ENCODE measurements at places on chromosomes 3 and 15. TPM values are rescaled to one million over a fixed set of nuclear protein-coding genes. Genes with fewer than 3 reads are reported as not detected.

ATP13A4 gene
- polyA plus RNA-seq, result 0.98 TPM

CD96 gene
- polyA plus RNA-seq, result 1.5 TPM

MELTF gene
- 5.7 TPM for polyA plus RNA-seq

RTP3 gene
- 2.0 TPM for polyA plus RNA-seq

PLA1A gene
- 8.7 TPM for polyA plus RNA-seq

GPR27 gene
- 11.3 TPM for polyA plus RNA-seq

CCR8 gene
- not detected for polyA plus RNA-seq

RPP14 gene
- 18.4 TPM for polyA plus RNA-seq

CSTA gene
- 2.8 TPM for polyA plus RNA-seq

GP5 gene
- not detected for polyA plus RNA-seq

ACVR2B gene
- polyA plus RNA-seq, result 7.3 TPM

- no peak for DNase-seq
Measured at GRCh38 chr15:41934843-41935242, 37.5 kb downstream of the EHD4 start.

GRCh38 chr3:99772171-99772570, 45.5 kb upstream of the CMSS1 start:
- DNase-seq, result no peak

DNA sequence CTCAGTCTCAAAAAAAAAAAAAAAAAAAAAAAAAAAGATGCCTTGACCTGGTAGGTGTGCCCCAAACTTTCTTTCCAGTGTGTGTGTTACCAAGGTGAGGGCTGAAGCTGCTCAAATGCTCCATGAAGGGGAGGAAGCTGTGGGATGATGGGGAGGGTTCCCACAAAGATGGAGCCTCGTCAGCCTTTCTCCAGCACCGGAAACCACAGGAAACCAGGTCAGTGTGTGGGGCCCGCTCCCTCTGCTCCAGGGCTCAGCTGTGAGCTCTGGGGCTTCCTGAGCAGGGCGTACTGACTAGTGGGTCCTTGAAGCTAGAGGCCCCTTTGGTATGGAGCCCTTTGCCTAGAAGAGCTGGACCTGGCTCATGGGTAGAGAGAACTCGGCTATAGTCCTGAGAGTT, 681 bp upstream of the IL17RE start:
- DNase-seq, result no peak

- DNase-seq, result no peak
Measured at GRCh38 chr3:56989169-56989976, 71.1 kb upstream of the SPATA12 start.

GRCh38 chr3:42581400-42581708, 413 bp downstream of the SEC22C start:
- DNase-seq, result no peak

DNA sequence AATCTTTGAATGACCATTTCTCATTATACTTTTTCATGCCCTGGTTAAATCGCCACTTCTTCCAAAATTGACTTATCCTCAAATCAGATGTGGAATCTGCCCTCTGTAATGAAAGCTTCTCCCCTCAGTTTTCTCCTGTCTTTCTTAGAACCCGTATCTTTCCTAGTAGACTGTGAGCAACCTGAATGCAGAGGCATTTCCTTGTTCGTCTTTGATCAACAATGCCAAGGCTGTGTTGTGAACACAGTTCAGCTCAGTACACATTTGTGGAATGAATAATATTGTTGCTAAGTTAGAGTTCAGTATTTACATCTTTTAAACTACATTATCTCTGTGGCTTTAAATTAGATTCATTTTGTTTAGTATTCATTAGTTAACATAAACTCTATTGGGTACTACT, 123.3 kb downstream of the TPRG1 start:
- no peak for DNase-seq

DNA sequence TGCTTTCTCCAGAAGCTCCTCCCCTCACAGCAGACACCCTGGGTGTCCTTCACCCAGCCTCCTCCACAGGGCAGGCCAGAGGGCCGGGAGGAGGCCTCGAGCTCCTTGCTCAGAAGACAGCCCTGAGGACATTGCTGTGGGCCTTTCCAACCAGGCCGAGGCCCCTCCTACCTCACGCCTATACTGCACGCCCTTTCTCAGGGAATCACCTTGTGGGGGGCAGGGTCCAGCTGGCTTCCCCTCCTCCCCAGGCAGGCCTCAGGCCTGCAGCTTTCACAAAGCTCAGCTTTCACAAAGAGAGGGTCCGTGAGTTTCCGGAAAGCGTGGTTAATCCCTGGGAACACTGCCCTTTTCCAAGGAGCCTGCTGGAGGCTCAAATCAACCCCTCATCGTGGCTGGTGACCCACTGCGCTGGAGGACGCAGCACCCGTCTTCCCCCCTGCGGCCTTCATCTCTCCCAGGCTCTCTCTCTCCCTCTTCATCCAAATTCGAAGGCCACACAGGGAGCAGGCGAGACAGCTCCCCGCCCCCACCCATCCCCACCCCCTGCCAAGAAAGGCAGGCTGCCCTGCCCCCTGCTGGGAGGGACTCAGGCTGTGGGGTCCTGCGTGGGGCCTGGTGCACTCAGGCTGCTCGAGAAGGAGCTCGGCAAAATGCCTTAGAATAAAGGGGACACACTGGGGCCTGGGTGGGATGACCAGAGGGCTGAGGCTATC, 79.4 kb downstream of the OCA2 start:
- DNase-seq, result no peak

DNA sequence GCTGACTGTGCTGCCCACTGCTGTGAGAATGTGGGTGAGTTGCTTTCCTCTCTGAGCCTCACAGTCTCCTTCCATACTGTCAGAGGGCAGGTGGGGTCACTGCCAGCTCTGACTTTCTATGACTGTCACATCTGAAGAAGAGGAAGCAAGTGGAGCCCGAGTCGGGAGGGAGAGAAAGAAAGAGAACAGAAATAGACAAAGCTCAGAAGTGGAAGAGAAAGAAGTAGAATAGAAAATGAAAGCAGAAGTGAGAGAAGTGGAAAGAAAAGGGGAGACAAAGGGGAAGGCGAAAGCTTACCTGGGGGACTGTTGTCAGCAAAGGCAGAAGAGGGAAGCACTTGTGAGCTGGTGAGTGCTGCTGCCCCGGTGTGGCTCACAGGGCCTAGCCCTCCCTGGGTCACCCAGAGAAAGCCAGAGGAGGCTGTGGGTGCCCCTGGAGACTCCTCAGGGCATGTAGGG, 57.9 kb downstream of the EPHB1 start:
- DNase-seq, result no peak

GRCh38 chr3:170044271-170044670, 6.5 kb downstream of the GPR160 start:
- no peak for DNase-seq

DNA sequence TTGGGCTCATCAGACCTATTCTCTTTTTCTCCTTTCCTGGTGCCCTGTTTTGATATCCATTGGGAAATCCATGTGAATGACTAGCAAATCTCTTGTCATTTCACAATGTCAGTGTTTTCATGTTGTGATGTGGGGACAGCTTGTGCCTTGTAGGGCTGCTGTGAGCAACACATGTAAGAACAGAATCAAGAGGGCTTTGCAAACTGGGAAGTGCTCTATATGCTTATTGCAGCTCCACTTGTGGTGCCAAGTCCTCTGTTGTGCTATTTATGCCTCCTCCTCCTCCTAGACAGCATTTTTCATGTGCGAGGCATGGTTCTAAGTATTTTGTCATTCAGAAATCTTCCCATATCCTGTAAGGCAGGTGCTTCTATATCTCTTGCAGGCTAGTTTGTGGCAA, 56.4 kb downstream of the ZNF621 start:
- DNase-seq, result no peak

DNA sequence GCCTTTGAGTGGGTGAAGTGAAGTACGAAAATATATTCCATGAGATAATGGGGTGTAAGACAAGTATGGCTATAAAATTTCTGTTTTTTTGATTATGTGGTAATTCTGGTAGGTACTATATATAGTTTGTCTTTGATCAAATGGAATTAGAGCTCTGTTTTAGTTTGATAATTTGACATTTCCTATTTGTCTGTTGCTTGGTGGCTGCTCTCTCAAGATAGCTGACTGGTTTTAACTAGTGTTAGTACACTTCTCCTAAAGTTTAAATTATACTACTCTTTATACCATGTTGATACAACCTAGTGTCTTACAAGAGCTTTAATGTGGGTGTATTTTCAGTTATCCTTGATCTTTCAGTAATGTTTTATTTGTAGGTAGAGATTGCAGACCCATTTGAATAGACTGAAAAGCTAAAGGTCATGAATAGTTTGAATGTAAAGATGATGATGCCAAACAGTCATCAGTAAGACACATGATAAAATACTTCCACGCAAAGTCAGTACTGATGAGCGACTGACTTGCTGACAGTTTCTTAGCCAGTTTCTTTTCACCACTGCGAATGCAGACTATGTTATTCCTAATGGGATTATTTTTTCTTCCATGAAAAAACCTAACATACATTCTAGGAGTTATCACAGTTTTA, 15.2 kb downstream of the SACM1L start:
- no peak for DNase-seq

DNA sequence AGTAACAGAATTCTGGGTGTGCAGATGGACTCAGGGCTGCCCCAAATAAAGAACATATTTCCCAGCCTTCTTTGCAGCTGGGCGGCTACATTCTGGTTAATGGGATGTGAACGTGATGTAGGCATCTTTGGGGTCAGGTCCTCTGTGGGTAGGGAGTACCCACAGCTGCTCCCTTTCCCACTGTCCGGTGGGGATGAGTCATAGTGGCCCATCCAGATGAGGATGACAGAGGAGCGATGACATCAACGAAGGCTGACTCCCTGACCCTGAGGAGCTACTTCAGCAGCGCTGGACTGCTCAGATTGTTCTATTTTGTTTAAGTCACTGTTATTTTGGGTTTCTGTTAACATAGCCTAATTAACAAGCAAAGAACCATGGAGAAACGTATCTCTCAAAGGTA, 38.0 kb downstream of the SRPRB start:
- no peak for DNase-seq

GRCh38 chr3:78035131-78035641, 995.3 kb downstream of the ROBO2 start:
- no peak for DNase-seq

GRCh38 chr15:94287794-94288246, 56.5 kb downstream of the MCTP2 start:
- DNase-seq, result no peak

DNA sequence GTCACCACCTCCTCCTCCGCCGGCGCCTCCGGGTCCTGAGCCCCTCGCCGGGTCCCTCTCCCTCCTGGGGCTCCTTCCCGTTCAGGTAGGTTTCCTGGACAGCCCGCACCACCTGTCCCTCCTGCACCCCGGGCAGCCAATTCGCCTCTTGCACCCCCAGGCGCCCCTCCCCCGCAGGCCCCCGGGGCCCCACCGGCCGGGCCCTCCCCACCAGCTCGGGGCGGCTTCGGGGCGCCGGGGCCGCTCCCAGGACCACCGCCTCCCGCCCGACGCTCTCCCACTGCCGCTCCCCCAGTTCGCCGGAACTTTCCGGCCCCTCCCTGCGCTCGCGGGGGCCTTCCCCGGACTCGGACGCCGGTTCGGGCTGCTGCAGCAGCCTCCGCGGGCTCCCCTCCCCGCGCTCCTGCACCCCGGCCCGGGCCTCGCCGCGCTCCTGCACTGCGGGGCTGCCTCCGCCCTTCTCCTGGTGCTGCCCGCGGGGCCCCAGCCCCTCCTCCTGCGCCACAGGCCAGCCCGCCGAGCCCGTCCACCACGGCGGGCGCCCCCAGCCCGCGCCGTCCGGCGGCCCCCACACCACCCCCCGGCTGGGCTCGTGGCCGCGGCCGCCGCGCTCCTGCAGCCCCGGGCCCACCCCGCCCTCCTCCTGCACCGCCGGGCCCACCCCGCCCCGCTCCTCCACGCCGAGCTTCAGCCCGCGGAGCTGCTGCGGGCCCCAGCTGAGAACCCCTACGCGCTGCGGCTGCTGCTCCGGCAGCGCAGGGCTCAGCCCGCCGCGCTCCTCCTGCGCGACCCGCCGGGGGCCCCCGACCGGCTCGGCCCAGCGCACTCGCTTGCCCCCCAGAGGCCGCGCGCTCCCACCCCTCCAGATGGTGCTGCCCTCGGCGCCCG, 587 bp upstream of the TNK2 start:
- DNase-seq, result no peak

- DNase-seq, result no peak
Measured at GRCh38 chr3:42266085-42266484, at the start of gene CCK. Gene CCK (minus strand): TSS chr3:42266185. CDS start chr3:42263630, 2,555 bp downstream.

GRCh38 chr3:194323785-194324735, 27.1 kb downstream of the CPN2 start:
- peak; percentile 69 for DNase-seq

DNA sequence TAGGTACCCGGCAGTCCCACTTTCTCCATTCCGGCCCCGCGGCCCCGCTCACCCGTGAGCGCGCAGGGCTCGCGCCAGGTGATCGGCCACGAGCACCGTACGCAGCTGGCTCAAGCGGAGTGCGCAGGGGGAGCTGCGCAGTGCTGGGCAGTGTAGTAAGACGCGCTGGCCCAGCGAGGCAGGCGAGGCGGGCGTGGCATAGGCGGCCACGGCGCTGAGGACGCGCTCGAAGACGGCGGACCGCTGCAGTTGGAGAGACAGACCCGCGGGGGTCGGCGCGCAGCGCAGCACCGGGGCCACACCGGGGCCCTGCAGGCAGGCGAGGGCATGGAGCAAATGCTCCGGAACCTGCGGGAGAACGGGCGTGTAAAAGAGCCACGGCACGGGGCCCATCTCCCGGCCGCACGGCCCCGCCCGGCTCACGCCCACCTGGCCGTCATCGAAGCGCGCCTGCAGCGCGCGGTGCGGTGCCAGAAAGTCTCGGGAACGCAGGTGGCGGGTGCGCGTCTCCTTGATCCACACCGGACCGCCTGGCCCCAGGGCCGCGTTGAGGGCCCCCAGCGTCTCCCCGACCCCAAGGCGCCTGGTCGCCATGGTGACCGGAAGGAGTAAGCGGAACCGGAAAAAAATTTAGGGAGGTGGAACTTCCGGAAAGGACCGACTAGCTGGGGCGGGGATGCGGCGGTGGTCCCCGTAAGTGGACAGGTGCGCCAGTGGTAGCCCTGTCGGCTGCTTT, at the start of gene DALRD3:
Gene DALRD3 (minus strand): TSS at position 610 of the 736 bp plus-strand sequence. CDS start 16 bp downstream, at position 594.
- peak; percentile 84 for DNase-seq

DNA sequence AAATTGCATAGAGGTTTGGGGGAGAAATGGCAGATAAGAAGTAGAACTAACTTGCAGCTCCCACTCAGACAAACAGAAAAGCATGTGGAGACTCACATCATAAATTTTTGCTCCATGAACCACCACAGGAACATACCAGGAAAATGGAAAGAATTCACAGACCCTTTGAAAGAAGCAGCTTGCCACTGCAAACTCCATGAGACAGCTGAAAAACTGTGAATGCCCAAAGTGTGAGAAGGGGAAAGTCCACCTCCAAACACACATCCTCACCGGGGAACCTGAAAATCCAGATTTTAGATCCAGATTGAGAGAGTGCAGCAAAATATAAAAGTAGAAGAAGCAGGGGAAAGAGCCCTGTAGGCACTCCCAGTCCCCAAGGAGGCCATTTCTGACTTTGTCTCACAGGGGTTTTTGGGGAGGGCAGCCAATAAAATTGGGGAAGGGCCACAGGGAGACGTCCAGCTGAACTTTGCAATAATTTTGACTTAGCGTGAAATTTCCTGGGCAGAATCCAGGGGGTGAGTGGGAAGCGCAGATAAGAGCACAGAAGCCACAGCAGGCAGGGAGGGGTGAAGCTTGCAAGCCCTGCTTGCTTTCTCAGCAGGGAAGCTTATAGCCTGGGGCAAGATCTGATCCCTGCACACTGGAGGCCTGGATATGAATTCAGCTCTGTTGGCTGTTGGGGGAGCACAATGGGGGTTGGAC, 183.4 kb upstream of the UBE2E2 start:
- no peak for DNase-seq

GRCh38 chr3:125324341-125324740, 50.8 kb downstream of the ZNF148 start:
- no peak for DNase-seq
